Right atrium auricular region (tissue), 2 donors: ENCODE measurements at places on chromosomes 6 and 20. TPM values are rescaled to one million over a fixed set of nuclear protein-coding genes. Genes with fewer than 3 reads are reported as not detected.
A peak's percentile ranks its signal among the peaks of the same experiment; 100 is the strongest.

Gene FBXO30
- 10.9 TPM for total RNA-seq

Gene PACRG
- 21.3 TPM for total RNA-seq

GRCh38 chr20:8254911-8255582 lies 123.0 kb downstream of the PLCB1 start:
- no peak overlapping the region for H3K4me3 ChIP-seq
- H3K36me3 ChIP-seq = no peaks in the 10 kb centered on the region
- H3K4me1 ChIP-seq = no peaks in the 10 kb centered on the region
- no peaks in the 10 kb centered on the region for H3K27me3 ChIP-seq
- H3K27ac ChIP-seq = no peak overlapping the region
- DNase-seq = no peak

- no peaks in the 10 kb centered on the region for H3K4me1 ChIP-seq
- H3K36me3 ChIP-seq = no peaks in the 10 kb centered on the region
- H3K27me3 ChIP-seq = no peaks in the 10 kb centered on the region
- H3K4me3 ChIP-seq = no peak overlapping the region
These were observed 7.2 kb downstream of the ADGRF1 start for GRCh38 chr6:47034926-47035325.

DNA sequence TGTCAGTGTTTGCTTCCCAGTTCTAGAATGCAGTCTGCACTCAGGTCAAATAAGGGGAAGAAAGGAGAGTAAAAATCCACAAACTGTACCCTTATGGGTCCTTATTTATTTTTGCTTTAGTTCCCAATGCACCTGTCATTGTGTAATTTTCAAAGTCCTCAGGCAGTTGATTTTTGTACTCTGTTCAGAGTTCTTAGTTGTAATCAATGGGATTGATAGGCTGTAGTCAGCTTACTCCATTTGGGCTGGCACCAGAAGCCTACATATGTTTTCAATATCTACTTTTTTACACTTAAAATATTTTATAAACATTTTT lies 18.6 kb downstream of the AIG1 start:
- H3K4me3 ChIP-seq = no peak overlapping the region
- no peak overlapping the region for H3K27ac ChIP-seq
- H3K27me3 ChIP-seq = no peaks in the 10 kb centered on the region
- H3K4me1 ChIP-seq = no peaks in the 10 kb centered on the region

GRCh38 chr20:47117773-47118172 lies 223.1 kb downstream of the EYA2 start:
- no peaks in the 10 kb centered on the region for H3K27me3 ChIP-seq
- H3K27ac ChIP-seq = peak overlapping the region; percentile 26
- H3K36me3 ChIP-seq = no peaks in the 10 kb centered on the region

GRCh38 chr20:2815242-2815900 lies 584 bp downstream of the C20orf141 start:
- H3K4me1 ChIP-seq = peaks cover under 1% of the 10 kb centered on the region
- H3K36me3 ChIP-seq = no peaks in the 10 kb centered on the region
- DNase-seq = no peak
- H3K27ac ChIP-seq = no peak overlapping the region
- H3K4me3 ChIP-seq = no peak overlapping the region

DNA sequence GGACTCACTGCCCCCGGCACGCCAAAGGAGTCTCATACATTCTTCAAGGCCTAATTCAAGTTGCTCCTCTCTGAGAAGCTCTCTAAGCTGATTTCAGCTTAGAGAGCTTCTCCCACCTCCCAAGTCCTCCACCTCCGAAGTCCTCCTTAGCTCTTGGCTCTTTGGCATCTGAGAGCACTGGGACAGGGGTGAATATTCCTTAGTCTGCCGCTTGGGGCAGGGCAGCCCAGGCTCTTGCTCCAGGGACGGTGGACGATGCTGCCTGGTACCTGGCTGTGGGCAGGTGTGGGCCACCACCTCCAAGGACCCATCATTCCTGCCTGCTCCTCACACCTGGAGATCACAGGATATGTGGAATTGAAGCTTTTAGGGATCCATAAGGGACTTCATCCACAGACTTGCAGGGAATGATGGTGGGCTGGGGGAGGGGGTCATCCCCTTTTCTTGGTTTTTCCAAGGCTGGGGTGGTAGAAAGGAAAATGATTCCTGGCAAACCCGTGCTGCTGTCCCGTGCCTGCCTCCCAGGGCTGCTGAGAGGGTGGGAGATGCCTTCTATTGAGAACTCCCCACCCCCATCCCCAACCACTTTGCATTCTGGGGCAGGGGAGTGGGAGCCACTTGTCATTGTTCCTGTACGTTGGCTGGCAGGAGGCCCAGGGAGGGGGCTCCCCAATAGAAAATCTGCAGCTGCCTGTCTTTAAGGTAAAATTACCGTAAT lies 57.4 kb downstream of the ARHGAP40 start:
- no peaks in the 10 kb centered on the region for H3K36me3 ChIP-seq
- H3K27ac ChIP-seq = no peak overlapping the region
- no peak for DNase-seq
- H3K27me3 ChIP-seq = no peaks in the 10 kb centered on the region

GRCh38 chr6:34945317-34945716 lies 56.3 kb downstream of the ANKS1A start:
- no peaks in the 10 kb centered on the region for H3K4me1 ChIP-seq
- DNase-seq = no peak
- no peak overlapping the region for H3K4me3 ChIP-seq
- H3K36me3 ChIP-seq = no peaks in the 10 kb centered on the region
